ENCODE measurements at places on chromosomes 6 and 20.

DNA sequence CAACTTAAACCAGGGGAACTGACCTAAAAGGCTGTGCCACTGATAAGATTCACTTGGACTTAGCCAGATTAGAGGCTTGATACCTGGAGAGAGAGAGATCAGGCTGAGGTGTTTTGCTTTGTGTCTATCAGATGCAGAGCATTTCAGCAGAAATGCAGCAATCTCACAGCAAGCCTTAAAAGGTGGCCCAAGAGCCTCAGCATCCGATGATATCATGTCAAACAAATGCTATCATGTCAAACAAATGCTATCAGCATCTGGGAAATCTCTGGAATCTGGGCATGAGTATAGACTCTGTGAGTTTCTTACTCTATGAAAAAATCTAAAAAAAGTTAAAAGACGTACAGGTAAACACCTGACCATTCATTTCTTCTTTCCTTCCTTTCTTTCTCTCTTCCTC, 718.9 kb downstream of the EYS start:
- DNase-seq = no peak

- no peak for DNase-seq
Observed at GRCh38 chr6:126422912-126423311, 83.0 kb downstream of the CENPW start.

DNA sequence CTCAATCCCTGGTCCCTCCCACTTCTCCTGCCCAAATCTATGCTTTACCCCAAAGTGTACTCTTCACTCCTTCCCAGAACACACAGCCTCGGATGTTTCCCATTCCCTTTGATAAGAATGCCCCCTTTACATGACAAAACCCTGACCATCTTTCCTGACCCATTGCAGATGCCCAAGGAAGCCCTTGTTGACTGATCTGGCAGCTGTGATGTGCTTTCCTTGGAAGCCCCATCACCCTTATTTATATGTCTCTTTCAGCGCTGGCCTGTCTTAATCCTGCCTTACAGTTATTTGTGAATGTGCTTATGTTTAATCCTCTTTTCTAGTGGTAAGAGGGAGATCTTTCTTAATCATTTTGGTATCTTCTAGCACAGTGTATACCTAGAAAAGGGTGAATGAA, 523.1 kb downstream of the CD83 start:
- no peak for DNase-seq

DNA sequence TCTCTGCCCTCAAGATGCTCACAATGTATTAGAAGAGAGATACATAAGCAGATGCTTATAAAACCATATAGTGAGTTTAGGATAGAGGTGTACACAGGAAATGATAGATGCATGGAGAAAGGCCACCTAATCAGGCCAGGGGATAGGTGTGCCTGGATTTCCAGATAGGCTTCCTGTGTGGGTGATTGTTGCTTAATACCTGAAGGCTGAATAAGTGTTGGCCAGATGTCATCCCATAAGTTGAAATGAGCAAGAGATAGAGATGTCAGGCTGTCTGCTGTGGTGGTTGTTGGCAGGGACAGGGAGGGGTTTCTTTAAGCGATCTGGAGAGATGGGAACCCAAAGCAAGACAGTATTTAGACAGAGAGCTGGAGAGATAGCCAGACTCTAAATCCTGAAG, 109.8 kb upstream of the SGK1 start:
- DNase-seq = no peak

DNA sequence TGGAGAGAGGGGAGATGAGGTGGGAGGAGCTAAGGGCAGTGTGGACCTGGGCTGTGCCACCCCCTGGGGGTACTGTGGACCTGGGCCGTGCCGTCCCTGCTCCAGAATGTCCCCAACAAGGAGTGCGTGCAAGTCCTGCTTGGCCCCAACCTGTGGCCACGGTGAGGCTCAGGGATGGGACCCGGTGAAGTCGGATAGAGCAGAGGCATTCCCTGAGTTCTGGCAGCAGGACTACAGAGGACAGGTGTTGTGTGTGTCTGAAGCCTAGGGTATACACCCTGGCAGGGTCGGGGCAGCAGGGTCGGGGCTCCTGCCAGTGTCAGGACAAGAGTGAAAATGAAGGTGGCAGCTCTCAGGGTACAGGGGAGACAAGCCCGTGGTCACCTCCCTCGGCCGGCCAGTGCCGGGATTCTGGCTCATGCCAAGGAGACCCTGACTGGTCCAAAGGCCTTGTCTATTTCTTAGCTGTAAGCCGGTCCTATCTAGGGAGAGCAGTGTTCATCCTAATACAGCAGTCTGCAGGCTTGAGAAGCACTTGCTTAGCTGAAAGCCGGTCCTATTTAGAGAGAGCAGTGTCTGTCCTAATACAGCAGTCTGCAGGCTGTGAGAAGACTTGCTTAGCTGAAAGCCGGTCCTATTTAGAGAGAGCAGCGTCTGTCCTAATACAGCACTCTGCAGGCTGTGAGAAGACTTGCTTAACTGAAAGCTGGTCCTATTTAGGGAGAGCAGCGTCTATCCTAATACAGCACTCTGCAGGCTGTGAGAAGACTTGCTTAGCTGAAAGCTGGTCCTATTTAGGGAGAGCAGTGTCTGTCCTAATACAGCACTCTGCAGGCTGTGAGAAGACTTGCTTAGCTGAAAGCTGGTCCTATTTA, 95.9 kb downstream of the SMOC2 start:
- DNase-seq = no peak

DNA sequence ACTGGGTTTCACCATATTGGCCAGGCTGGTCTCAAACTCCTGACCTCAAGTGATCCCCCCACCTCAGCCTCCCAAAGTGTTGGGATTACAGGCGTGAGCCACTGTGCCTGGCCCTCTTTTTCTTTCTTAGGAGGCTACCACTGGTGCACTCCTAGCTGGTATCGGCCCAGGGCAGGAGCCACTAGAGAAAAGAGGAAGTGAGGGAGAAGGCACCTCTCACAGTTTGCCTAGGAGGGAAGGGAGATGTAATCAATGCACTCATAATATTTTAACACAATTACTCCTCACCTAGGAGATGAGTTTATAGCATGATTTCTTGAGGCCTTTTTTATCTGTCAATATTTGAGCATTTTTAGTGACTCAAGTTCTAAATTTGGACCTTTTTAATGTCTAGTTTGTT, 189.0 kb upstream of the SOX4 start:
- DNase-seq = no peak

DNA sequence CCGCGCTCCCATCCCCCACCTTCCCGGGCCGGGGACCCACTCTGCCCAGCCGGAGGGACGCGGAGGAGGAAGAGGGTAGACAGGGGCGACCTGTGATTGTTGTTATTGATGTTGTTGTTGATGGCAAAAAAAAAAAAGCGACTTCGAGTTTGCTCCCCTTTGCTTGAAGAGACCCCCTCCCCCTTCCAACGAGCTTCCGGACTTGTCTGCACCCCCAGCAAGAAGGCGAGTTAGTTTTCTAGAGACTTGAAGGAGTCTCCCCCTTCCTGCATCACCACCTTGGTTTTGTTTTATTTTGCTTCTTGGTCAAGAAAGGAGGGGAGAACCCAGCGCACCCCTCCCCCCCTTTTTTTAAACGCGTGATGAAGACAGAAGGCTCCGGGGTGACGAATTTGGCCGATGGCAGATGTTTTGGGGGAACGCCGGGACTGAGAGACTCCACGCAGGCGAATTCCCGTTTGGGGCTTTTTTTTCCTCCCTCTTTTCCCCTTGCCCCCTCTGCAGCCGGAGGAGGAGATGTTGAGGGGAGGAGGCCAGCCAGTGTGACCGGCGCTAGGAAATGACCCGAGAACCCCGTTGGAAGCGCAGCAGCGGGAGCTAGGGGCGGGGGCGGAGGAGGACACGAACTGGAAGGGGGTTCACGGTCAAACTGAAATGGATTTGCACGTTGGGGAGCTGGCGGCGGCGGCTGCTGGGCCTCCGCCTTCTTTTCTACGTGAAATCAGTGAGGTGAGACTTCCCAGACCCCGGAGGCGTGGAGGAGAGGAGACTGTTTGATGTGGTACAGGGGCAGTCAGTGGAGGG, 2.8 kb downstream of the SOX4 start:
- DNase-seq = no peak

GRCh38 chr20:17109307-17109706, 117.5 kb upstream of the PCSK2 start:
- DNase-seq = no peak

GRCh38 chr6:7025861-7026260, 81.9 kb upstream of the RREB1 start:
- no peak for DNase-seq

DNA sequence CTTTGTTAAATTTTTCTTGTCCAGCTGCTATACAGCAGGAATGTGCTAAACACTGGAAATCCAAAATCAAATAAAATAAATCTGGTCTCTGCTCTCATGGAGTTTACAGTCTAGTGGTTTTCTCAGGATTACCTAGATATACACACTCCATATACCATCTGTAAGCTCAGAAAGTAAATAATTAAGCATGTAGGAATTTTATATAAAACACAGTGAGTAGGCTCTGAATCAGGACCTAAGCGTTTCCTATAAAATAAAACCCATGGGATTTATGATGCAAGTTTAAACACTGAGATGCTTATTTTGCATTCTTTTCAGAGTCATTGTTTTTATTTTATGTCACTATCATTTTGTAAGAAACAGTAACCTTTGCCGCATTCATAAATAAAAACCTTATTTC, 29.7 kb upstream of the UFL1 start:
- no peak for DNase-seq

DNA sequence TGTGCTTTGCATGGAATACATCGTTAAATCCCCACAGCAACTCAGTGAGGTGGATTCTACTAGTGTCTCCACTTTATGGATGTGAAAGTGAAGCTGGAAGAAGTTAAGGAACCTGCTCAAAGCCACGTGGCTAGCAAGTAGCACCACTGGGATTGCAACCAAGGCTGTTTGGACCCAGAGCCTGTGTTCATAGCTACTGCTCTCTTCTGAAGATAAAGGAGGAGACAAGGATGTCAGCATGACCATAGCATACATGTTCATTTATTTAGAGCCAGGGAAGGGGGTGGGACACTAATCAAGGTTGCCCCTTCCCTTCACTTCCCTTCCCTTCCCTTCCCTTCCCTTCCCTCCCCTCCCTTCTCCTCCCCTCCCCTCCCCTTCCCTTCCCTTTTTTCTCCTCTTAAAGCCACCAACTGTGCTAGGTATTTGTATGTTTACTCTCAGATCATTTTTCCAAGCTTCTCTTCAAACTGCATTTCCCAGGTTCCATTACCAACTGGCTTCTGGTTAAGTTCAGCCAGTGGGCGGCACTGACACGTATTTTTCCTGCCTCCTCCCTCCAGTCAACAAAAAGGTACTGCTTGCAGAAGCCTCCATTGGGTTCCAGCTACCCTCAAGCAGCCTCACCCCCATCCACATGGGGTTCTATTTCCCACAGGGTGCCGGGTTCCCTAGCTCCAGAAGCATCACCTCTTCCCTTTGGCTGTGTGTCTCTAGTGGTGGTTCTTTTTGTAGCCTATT, 134.9 kb downstream of the BCAS1 start:
- no peak for DNase-seq

DNA sequence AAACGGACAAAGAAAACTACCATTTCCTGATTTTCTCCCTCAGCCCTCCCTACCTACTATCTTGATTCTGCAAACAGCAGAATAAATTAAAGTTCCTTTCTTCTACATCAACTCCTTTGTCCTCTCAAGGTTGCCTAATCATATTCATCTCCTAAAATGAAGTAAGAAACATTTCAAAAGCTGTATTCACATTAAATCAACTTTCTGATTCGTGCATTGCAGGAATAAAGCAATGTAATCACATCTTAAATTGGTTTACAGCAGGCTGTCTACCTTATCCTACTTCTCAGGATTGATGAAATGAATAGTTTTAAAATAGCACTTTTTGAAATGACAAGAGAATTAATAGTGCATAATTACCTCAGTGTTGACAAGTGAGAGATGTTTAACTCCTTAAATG, 25.1 kb downstream of the PRKN start:
- DNase-seq = no peak

GRCh38 chr6:111776236-111777221, 96.7 kb downstream of the FYN start:
- no peak for DNase-seq

GRCh38 chr6:169853196-169854082, 102.0 kb downstream of the ERMARD start:
- DNase-seq = no peak

- no peak for DNase-seq
Observed at GRCh38 chr20:22490287-22491193, 93.8 kb downstream of the FOXA2 start.

DNA sequence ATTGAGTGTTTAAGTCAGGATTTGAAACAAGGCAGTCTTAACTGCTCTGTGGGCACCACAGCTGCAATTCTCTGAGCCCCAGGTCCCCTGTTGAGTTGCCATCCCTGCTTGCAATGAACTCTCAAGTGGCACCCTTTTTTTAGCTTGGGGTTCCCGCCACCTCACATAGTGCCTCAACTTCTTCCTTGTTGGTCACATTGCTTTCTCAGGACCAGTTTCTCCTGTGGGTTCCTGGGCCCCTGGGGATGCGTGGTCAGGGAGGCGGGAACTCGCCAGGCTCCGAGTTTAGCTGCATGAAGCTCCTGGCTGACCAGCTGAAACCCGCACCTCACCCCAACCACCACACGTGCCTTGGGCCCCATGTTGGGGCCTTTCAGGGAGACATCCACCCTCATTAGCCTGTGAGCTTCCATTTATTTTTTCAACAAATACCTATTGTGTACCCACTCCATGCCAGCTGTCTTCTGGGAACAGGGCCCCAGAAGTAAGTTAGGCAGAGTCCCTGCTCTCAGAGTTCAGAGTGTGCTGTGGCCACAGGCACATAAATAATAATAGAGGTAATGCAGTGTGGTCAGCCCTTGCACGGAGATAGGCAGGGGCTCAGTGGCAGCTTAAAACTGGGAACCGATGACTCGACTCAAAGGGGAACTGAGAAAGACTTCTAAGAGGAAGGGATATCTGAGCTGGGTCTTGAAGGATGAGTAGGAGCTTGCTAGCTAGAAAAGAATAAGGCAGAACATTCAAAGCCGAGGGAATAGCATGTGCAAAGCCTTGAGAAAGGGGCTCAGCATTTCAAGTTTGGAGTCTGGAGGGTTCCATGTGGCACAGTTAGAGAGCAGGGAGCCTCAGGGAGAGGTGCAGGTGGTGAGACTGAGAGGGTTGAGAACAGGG, 33.9 kb upstream of the FAM83D start:
- DNase-seq = no peak

DNA sequence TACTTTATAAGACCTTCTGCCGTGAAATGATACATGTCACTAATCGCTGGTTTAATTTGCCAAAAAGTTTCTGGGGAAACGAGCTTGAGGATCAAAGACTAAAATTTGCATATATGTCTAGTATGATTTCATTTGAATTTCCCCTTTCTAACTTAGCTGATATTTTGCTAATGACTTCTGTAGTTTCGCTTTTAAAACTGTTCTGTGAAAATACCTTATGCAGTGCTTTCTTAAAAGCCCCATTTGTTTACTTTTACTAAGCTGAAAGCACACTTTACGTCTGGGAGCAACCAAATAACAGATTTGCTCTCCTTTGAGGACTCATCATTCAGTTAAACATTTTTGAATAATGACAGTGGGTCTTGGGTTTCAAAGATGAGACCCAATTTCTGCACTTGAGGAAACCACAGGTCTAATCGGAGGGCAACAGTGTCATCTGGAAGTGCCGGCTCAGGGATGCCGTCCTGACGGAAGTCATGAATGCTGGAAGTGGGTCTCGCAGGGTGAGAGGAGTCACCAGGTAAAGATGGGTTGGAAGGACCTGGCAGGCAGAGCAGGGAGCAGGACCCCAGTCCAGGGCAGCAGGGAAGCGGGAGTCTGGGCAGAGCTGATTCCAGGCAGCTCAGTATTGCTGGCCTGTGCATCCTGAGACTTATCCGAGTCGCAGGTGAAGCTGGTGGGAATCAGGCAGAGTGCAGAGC, 33.2 kb downstream of the PLEKHG1 start:
- no peak for DNase-seq

All from T-helper 9 cell (primary cell).